Motor neuron (in vitro differentiated cells): ENCODE measurements at places on chromosomes 12 and 14.

DNA sequence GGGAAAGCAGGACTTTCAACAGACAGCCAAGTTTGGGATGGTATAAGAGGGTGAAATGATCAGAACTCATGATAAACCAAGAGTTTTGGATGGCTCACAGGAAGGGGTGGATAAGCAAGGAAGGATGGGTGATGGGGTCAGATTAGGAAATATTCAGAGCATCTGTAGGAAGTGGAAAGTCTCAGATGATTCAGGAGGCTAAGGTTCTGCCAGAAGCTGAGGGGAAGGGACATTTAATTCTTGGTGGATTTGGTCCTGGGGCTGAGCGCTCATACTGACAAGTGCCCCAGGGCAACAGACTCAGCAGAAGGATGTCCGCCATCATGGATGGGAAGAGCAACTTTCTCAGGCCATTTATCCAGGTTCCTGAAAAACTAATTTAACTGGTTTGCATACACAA, 28.4 kb upstream of the BDKRB2 start:
- no peak for ATAC-seq

GRCh38 chr12:45148619-45149018, 67.3 kb upstream of the ANO6 start:
- no peak for ATAC-seq

DNA sequence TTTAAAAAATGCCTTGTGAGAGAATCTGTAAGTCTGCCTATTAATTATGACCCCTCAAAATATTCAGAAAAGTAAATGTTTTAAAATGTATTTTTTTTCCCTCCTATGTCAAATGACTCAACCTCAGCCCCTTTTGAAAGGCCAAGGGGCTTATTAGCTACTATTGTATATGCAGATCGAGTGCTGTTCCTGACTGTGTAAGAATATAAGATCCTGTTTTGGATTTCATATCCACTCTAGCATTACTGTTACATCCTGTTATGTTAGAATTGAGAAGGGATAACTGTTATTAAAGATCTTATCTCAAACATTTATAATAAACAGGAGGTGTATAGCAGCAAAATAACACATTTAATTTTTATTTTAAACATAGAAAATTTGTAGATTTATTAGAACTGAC, 46.6 kb upstream of the TPH2 start:
- no peak for ATAC-seq

DNA sequence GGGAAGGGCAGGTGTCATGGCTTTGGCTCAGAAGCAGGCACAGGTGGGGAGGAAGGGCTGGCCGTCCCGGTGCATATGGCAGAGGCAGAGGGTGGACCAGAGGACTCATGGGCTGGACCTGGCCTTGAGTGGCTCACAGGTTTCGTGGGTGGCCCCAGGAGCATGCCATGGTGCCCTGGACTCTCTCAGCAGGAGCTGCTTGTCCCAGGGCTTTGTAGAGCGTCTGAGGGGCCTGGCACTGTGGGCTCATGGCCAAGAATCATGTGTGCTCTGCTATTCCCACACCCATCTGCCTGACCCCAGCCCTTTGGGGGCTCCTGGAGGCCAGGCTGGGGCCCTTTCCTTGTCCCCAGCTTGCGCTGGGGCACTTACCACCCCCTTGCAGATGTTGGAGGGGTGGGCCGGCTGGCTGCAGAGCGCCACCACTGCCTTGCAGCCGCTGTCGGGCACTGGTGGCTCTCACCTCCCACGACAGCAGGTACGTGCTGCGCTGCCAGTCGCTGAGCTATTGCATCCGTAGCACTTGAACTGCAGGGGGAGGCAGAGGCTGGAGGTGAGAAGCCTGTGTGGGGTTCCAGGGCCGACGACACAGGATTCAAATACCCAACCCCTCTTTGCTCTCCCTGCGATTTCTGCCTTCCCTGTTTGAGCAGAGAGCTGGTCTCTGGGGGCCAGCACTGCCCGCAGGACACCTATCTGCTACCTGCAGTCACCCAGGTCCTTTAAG, 187.4 kb upstream of the PRMT8 start:
- peak; percentile 8 for ATAC-seq

DNA sequence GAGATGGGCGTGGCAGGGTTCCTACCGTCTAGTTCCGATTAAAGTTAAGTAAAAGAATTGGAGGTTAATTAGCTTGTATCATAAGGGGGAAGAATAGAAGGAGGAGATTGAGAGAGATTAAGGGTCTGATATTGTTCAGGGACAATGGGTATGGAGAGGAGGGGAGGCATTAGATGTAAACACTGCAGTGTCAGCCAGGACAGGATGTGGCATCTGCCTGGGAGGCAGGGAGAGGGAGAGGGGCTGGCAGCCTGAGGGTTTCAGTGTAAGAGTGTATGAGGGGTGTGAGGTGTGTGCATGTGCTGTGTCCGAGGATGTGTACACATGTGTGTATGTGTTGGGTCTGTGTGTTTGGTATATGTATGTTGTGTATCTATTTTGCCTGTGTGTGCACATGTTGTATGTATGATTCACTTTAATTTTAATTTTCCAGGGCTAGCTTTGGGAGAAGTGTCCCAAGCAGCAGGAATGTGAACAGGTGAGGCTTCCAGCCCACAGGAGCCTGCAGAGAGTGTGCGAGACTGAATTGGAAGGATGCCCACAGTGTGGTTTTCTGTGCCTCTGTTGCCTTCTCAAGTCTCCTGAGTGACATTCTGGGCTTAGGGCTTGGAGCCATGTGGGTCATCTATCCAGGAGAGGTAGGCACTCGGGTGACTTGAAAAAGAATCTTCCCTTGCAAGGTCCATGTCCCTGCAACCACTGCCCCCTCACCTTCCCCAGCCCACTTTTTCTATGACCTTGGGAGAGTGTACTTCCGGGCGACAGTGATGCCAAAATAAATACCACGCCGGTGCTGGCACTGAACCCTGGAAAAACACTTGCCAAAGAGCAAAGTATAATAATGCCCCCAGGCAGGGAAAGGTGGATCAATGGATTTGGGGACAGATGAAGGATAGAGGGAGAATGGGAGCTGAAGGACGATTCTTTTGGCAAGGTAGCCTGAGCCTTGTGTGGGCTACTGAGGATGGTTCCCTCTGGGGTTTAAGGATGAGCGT, 36.8 kb upstream of the DCD start:
- ATAC-seq, result no peak

GRCh38 chr14:90721619-90722305, 94.5 kb downstream of the TTC7B start:
- ATAC-seq, result peak; percentile 14

GRCh38 chr14:57760896-57761295, 105.0 kb downstream of the SLC35F4 start:
- no peak for ATAC-seq

DNA sequence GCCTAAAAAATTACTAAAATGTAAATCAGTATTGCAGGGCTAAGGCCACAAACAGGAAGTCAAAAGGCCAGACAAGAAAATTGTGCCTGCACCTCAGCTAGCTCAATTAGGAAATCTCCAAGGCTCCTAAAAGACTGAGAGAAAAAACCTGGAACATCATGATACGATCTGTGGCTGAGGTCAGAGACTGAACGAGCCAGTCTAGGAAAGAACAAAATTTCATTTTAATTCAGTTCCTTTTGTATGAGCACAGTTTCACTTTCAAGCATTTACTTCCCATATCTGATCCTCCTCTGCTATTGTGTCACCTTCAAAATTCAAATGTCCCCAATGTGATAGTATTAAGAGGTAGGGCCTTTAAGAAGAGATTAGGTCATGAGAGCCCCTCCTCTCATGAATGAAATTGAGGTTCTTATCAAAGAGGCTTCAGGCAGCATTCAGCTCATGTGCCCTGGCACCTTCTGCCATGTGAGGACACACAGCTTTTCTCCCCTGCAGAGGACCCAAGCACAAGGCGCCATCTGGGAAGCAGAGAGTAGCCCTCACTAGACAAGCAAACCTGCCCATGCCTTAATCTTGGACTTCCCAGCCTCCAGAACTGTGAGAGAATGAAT, 14.8 kb downstream of the PRKAB1 start:
- ATAC-seq, result peak; percentile 20

- peak; percentile 86 for ATAC-seq
Observed at GRCh38 chr14:24310646-24311604, at the start of gene LTB4R. LTB4R (plus strand) TSS chr14:24311502; CDS start chr14:24315652, 4,150 bp downstream.

GRCh38 chr12:9761419-9761781, 699 bp upstream of the CD69 start:
- ATAC-seq, result no peak

DNA sequence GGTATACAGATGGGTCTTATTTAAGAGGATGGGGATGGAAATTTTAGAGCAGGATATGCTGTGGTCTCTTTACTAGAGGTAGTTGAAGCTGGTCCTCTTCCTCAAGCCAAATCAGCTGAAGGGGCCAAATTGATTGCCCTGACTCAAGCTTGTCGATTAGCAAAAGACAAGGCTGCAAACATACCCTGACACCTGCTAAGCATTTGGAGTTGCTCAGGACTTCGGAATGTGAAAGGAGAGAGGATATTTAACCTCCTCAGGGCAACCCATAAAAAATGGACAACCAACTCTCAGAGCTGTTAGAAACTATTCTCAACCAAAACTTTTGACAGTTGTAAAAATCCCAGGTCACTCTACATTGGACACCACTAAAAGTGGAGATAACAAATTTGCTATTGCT, 15.6 kb downstream of the PTGDR start:
- no peak for ATAC-seq

GRCh38 chr14:80754696-80755095, 186.8 kb downstream of the CEP128 start:
- ATAC-seq, result no peak

GRCh38 chr12:108948367-108948766, 68.5 kb downstream of the DAO start:
- ATAC-seq, result no peak

GRCh38 chr14:44863271-44863670, 98.5 kb downstream of the KLHL28 start:
- ATAC-seq, result no peak

GRCh38 chr14:102693006-102693755, 84.1 kb upstream of the TRAF3 start:
- ATAC-seq, result peak; percentile 58

GRCh38 chr12:51887476-51888315, at the start of gene ANKRD33:
ANKRD33 (plus strand) TSS chr12:51888103; CDS start chr12:51888187, 84 bp downstream.
- peak; percentile 77 for ATAC-seq

GRCh38 chr12:119500209-119500608, 93.4 kb upstream of the TMEM233 start:
- ATAC-seq, result no peak

DNA sequence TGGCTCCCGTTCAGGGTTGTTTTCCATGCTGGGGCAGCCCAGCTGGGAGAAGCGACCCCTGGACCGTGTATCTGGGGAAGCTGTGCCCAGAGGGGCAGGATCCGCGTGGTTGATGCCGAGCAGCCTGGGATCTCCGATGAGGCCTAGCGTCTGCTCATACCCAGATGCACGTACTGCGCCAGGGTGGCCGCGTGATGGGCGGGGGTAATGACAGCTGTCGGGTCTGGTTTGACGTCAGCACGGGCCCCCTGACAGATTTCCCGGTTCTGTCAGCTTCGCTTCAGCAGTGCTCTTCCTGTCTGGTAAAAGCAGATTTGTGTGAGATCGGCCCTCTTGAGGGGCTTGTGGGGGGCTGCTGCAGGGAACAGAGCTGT, 147.3 kb downstream of the TSPAN9 start:
- no peak for ATAC-seq

GRCh38 chr12:51766067-51766676, 82.3 kb downstream of the FIGNL2 start:
- ATAC-seq, result no peak

DNA sequence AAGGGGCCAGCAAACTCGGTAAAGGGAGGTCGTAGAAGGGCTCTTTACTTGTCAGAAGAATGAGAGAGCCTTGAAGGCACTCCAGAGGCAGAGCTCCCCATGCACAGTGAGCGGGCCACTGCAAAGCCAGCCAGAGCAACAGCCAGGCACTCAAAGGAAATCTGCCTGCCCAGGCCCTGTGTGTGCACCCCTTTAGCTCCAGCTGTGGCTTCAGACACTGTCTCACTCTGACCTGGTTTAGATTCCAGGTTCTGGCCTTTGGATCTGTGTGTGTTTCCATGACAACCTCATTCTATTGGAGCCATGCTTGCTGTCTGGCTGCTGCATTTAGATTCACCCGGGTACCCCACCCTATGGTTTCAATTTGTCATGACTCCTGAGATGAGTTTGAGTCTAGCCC, 170.3 kb downstream of the CAPZA3 start:
- no peak for ATAC-seq

DNA sequence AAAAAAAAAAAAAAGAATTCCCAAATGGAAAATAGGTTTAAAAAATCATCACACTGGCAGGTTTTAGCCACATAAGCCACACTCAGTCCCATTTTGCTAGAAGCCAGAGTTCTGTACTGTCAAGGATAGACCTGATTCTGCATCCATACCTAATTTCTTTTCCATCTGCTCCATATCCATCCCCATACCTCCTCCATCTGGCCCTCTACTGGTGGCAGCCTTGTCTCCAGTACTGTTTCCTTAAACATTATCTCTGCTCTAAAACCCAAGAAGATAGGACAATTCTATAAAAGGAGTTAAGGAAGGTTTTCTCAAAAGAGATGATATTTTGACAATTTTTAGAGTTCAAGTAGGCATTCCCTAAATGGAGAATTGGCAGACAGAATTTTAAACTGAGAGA, 26.0 kb upstream of the RXYLT1 start:
- ATAC-seq, result no peak

DNA sequence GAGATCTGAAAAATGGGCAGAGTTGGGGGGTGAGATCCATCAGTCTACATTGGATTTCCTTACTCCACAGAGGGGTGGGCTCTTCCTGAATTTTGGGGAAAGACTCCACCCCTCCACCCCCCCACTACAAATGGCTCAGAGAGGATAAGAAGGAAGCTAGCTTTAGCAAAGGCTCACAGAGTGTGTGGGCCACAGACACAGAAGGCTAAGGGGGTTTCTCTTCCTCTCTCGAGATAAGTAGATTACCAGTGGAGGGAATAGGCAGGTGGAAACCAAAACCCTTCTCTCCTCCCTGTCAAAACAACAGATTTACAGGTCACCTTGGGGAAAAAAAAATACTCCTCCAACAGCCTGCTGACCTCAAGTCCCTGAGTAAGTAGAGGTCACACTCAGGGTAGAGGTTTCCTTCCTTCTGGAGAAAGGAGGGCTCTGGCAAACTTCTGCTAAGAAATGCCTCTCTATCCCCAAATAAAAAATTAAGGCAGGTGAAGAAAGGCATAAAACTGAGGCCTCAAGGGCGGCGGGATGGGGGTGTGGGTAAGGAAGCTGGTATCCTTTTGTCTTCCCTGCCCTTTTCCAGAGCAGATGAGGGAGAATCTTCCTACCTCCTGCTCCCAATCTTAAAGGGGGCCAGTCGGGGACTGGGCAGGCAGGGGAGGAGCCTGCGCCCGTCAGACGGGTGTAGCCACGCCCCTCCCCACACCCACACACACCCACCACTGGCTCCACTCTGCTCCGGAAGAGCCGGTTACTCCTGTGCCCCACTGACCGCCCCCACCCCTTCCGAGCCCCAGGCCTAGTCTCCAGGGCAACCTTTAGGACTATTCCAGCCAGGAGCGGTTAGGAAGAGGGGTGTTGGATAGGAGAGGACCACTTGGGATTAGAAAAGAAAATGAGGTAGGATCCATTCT, 1.9 kb upstream of the BAZ2A start:
- peak; percentile 12 for ATAC-seq

DNA sequence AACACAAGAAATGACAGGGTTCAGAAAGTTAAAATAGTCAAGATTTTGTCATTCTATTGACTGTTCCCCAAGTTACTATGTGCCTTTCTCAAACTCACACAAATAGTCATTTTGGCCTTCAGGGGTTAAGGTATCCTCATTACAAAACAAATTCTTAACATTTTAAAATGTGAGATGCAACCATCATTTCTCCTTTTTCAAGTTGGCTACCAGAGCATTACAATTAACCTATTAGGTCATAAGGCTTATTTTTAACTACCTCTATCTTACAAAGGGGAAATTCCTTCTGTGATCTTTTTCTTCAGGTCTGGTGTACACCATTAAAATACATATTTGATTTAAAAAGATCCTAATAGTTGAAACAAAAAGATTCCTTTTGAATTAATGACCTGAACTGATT, 61.2 kb downstream of the SLC38A1 start:
- no peak for ATAC-seq
